ENCODE measurements at places on chromosomes 7 and 10. TPM values are rescaled to one million over a fixed set of nuclear protein-coding genes. Genes with fewer than 3 reads are reported as not detected.

The ELMO1 gene
- 0.16 TPM for total RNA-seq

The OR2A1 gene
- 0.12 TPM for total RNA-seq

The CLRN3 gene
- total RNA-seq, result not detected

The IL2RA gene
- not detected for total RNA-seq

The ASB10 gene
- total RNA-seq, result not detected

The NDUFB2 gene
- total RNA-seq, result 69.3 TPM

The FOXP2 gene
- 13.1 TPM for total RNA-seq

The PDE6C gene
- total RNA-seq, result not detected

The WNT8B gene
- total RNA-seq, result not detected

The CTNNA3 gene
- under 0.01 TPM for total RNA-seq

Data from hair follicle dermal papilla cell (primary cell).